ENCODE measurements at places on chromosomes 4 and X.

DNA sequence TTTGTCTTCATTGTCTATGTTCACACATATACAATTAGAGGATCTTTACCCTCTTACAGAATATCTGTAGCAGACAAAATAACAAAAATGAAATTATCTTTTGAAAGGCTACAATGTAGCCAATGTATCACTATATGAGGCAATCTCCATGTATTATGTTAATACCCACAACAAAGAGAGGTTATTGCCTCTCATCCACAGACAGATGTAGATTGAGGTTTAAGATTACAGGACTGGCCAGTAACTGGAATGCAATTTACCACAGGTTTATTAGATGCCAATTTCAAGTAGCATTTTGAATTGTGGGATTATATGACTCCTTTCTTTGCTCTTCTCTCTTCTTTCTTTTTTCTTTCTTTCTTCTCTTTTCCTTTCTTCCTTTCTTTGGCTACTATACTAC lies 242.6 kb downstream of the ANKRD50 start:
- no peak for DNase-seq

DNA sequence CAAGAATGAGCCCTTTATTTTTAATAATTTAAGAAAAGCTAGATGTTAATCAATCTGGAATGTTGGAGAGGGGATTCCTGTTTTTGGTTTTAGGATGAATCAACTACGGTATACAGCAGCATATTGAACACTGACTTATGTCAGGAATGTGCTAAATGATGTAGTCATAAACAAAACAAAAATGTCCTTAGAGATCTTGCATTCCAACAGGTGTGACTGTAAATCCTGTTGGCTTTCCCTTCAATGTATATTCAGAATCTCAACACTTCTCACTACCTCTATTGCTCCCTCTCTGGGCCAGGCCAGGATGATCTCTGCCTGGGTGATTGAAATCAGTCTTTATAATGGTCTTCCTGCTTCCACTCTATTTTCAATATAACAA lies 37.8 kb upstream of the BDH2 start:
- no peak for DNase-seq

DNA sequence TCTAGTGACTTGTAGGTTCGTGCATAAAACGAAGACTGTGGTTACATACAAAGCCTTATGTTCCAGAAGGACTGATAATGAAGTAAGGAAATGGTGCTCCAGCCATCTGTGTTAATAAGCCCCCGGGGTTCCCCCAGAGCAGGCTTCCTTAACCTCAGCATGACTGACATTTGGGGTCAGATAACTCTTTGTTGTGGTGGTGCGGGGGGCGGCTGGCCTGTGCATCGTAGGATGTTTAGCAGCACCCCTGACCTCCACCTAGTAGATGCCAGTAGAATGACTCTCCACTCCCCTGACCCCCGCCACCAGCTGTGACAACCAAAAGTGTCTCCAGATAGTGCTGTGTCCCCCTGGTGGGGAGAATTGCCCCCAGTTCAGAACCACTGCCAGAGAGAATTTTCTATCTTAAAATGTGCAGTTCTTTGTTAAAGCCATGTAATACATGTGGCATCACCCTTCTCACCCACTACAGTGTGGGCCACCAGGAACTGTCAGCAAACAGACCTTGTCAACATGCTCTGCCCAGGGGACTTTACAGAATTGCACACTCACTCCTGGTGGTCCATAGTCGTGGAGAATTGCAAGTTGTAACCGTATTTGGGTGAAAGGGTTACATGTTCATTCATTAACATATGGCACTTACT lies 7.5 kb downstream of the SH3KBP1 start:
- DNase-seq = no peak

DNA sequence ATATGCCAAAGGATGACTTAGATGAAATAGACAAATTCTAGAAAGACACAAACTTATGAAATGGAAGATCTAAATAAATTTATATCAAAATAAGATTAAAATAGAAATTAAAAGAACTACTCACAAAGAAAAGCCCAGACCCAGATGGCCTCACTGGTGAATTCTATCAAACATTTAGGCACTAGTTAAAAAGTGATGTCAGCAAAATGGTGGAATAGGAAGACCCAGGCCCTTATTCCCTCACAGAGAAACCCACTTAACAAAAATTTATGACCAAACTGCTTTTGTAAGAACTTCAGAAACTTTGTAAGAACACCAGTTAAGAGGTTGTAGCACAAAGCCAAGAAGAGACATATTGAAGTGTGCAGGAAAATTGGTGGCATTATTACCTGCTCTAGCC lies 129.5 kb downstream of the GATB start:
- no peak for DNase-seq

DNA sequence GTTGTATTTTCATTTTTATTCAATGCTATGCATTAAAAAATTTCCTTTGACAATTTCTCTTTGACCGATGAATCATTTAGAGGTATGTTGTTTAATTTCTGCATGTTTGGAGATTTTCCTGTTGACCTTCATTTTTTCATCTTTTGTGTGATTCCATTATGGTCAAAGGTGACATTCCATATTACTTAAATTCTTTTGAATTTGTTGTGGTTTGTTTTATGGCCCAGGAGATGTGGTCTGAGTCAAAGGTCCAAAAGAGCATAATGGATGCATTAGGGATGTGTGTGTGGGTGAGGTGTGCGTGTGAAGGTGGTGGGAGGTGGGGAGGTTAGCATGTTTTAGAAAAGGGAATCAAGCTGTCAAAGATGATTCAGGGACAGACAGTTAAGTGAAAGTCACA lies 76.0 kb upstream of the GIMD1 start:
- no peak for DNase-seq

GRCh38 chr4:17082186-17082585 lies 183.7 kb upstream of the LDB2 start:
- DNase-seq = no peak

DNA sequence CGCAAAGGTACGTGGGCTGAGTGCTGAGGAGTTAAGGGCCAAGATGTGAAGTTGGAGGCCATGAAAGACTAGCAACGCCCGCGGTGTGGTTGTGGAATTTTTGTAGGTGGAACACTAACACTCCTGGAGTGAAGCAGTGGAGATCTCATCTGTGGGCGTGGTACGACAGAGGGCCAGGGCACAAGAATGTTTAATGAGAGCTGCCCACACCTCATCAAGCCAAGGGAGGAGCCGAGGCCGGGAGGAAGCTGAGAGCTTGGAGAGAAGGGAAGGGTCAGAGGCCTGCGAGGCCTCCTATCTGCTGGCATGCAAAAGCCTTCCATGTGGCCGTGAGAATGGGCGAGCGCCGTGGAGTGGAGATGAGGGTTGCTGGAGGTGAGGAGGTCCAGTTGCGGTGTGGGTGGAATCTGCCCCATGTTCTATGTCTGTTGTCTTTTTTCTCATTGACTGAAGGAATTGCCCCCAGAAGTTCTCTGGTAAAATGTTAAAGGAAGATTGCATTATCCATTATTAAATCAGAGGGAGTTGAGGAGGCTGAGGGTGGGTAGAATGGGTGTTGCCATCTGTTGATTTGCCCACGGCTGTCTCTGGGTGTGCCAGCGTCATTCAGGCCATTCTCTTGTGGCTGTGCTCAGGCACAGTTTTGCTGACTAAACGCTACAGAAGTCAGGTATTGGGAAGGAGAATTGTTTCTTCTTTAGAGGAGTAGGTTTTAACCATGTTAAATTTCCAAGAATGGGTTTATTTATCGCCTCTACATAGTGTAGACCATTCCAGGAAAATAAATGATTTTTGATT lies 19.8 kb downstream of the SNX25 start:
- peak; percentile 59 for DNase-seq

DNA sequence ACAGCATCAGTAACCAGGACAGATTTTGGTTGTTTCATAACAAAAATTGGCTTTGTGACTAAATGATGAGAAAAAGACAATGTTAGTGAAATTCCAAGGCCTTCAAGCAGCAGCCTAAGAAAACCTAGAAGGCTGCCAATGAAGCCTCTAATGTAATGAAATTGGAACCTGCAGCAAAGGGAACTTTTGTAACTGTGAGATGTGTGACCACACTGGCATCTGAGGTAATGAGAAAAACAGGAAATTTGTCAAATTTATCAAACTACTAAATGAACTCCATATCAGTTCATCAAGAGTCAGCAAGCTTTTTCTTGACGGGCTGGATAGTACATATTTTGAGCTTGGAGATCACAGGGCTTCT lies 30.4 kb upstream of the EMCN start:
- DNase-seq = no peak

GRCh38 chr4:76977736-76978350 lies 28.3 kb downstream of the SEPTIN11 start:
- no peak for DNase-seq

DNA sequence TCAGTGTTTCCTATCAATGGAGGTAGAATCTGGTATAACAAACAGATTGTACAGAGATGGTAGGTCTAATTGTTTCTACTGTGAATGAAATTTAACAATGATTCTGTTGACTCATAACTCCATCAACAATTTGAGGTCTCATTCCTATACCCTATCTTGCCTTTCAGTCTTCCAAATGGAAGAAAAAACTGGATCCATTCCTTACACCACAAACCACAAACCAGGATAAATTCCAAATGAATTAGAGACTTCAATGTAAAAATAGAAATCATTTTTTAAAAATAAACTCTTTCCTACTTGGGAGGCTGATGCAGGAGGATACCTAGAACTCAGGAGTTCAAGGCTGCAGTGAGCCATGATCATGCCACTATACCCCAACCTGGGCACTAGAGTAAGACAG lies 114.4 kb upstream of the WDR44 start:
- no peak for DNase-seq
